Activated CD4-positive, alpha-beta memory T cell treated with anti-CD3 and anti-CD28 coated beads, Interleukin-2, amount 10 ng/mL, durations not matched to agents 7 days and 5 days (primary cell): ENCODE measurements at places on chromosomes 7 and 10. TPM values are rescaled to one million over a fixed set of nuclear protein-coding genes. Genes with fewer than 3 reads are reported as not detected.

- DNase-seq, result no peak
Measured at GRCh38 chr10:34010891-34011290, 676.4 kb upstream of the NRP1 start.

GRCh38 chr7:32507414-32507813 is 12.1 kb downstream of the AVL9 start:
- no peak for DNase-seq

- DNase-seq, result no peak
Measured at GRCh38 chr7:157703131-157703530, 366.3 kb downstream of the DNAJB6 start.

- DNase-seq, result no peak
Measured at GRCh38 chr7:2090526-2091520, 141.9 kb downstream of the MAD1L1 start.

DNA sequence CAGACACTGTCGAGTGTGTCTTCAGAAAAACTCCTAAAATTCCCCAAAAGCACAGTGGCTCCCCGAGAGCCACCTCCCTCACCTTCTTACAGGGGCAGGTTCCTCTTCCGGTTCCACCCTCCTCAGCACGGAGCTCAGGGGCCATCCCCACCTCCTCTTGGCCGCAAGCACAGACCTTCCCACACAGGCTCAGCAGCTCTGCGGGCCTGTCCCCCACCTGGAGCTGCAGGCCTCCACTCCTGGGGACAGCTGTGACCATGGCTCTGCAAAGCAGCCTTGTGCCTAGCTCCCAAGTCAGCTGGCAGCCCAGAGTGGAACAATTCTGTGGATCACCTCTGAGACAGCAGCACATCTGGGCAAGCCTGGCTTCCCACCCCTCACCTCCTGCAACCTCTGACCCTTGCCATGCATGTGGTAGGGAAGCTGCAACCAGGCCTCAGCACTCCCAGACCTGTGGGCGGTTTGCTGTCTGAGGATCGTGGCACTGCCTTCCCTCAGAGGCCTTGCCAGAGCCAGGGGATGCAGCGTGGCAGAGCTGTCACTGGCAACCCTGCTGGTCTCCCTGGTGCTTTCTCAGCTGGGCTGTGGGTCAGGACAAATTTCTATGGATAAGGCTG is 79.7 kb downstream of the ALOX5 start:
- no peak for DNase-seq

DNA sequence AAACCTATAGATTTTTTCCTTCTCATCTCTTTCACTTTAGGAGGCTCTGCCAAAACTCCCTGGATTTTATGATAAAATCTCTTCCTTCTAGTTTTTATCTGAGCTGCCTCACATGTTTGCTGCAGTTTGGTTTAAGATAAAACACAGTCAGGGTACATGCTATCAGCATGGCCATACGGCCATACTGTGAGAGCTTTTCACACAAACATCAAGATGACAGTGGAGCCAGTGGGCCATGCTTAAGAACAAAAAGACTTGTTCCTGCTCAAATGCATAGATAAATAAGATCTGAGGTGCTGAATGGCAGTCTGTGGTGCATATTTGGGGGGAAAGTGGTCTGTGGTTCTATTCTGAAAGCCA is 91.0 kb downstream of the ELMO1 start:
- no peak for DNase-seq

GRCh38 chr7:137165241-137165640 is 178.3 kb downstream of the PTN start:
- DNase-seq, result no peak

DNA sequence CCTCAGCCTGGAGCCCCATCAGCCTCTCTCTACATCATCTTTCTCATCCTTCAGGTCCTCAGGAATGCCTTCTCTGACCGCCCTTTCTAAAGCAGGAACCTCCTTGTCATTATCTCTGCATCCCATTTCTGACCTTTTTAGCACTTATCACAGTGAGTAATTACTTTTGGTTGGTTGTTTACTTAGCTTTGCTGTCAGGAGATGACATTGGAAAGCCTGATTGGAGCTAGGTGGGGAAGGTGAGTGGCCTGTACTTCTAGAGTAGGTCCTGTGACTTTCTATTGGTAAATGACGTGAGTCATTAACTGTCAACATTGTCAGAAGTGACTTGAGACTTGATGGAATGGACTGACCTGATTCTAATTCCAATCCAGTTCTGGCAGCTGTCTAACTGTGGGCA is 9.3 kb upstream of the SLC25A13 start:
- DNase-seq, result no peak

GRCh38 chr10:21272643-21273399 is 252.7 kb downstream of the SKIDA1 start:
- DNase-seq, result no peak

DNA sequence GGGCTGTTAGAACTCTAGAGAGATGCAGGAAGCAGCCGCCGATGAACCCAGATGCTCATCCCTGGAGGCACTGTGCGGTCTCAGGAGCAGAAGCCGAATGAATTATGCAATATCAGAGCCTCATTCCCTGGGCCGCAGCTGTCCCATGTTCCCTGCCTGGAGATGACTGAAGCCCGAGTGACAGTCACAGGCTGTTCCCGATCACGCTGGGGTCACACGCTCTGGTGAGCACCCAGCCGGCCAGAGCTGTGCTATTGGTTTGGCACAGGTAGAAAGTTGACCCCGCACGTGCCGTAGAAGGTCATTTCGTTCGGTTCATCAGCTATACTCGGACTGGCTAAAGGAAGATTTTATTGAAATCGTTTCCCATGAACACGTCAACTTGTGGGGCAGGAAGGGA is 140.5 kb upstream of the SH2B2 start:
- no peak for DNase-seq

DNA sequence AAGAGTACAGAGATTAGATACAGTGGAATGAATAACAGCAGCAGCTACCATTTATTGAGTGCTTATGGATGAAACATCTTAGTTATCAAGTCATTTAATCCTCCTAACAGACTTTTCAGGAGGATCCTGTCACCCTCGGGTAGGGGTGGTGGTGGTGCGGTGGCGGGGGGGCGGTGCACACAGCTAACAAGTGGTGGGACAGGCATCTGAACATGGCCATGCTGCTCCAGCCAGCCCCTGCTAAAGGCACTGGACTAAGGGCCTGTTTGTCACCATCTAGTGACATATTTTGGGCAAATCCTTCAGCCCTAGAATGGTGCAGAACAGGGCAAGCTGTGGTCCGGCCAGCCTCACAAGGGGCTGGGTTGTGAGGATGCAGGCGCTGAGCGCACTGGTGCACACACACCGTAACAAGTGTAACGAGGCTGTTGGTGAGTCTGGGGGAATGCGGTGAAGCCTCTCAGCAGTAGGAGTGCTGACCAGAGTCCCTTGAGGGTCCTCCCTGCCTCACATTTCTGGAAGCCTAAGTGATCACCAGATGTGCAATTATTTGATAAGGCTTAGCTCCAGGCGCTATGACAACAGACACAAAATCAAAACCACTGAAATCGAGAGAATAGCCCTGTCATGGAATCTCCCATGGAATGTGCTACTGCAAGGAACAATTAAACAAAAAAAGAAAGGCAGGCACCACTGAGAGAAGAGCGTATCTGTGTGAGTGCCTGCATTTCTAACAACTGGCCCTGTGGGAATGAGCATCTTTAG is 102.2 kb downstream of the RNF216 start:
- no peak for DNase-seq

The SAMD9L gene
- total RNA-seq, result 181 TPM

The SLC26A3 gene
- not detected for total RNA-seq

The ALOX5 gene
- 6.8 TPM for total RNA-seq

The GPNMB gene
- 0.38 TPM for total RNA-seq

The PARP12 gene
- 146 TPM for total RNA-seq

The NANOS1 gene
- 0.13 TPM for total RNA-seq
